Epithelial cell of alveolus of lung (primary cell): ENCODE measurements at places on chromosomes 13 and 19. TPM values are rescaled to one million over a fixed set of nuclear protein-coding genes. Genes with fewer than 3 reads are reported as not detected.

PCDH17 gene
- 0.52 and 0.64 TPM in 2 replicates for total RNA-seq

KLK1 gene
- not detected in 2 replicates for total RNA-seq

ELAVL3 gene
- total RNA-seq = 0.52 TPM in 1 of 2 replicates, not detected in the other

NCAN gene
- 0.08 TPM in 1 of 2 replicates, not detected in the other for total RNA-seq

ZNF45 gene
- 7.2 and 22.8 TPM in 2 replicates for total RNA-seq

ZNF709 gene
- total RNA-seq = 0.91 and 2.0 TPM in 2 replicates

CCDC169 gene
- 0.91 and 2.8 TPM in 2 replicates for total RNA-seq

OR7A5 gene
- 0.16 TPM in 1 of 2 replicates, not detected in the other for total RNA-seq
